ENCODE measurements at places on chromosomes 4 and X. TPM values are rescaled to one million over a fixed set of nuclear protein-coding genes. Genes with fewer than 3 reads are reported as not detected.

DNA sequence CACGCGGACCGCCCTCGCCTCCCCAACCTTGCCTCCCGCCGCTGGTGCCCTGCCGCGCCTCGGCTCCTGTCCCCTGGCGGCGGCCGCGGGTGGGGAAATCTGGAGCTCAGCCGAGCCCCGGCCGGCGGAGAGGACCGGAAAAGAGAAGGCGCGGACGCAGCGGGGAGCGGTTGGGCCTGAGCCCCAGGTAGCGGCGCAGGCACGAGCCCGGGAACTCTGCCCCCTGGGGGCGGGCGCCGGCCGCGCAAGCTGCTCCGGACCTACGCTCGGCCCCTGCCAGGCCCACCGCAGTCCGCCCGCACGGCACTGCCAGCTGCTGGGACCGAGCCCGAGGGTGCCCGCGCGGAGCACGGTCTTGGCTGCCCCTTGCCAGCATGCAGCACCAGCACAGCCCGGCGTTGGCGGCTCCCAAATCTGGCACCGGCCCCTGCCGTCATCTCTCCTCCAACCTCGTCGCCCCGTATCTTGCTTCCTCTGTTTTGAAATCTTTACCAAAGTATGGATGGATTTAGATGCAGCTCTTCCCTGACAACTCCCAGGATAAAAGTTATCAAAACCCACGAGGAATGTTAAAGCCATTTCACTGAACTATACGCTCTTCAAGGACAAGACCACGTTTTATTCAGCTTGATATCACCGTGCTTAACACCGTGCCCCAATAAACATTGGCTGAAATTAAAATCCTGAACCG lies at the start of gene PRSS12:
PRSS12 (minus strand) TSS at position 161 of the 691 bp plus-strand sequence. CDS start 283 bp downstream, outside the sequence.
- peak; percentile 71 for DNase-seq

- DNase-seq = no peak
Measured at GRCh38 chr4:110306303-110306702, 107.9 kb upstream of the ELOVL6 start.

The EDA2R gene
- total RNA-seq = 0.60 TPM

DNA sequence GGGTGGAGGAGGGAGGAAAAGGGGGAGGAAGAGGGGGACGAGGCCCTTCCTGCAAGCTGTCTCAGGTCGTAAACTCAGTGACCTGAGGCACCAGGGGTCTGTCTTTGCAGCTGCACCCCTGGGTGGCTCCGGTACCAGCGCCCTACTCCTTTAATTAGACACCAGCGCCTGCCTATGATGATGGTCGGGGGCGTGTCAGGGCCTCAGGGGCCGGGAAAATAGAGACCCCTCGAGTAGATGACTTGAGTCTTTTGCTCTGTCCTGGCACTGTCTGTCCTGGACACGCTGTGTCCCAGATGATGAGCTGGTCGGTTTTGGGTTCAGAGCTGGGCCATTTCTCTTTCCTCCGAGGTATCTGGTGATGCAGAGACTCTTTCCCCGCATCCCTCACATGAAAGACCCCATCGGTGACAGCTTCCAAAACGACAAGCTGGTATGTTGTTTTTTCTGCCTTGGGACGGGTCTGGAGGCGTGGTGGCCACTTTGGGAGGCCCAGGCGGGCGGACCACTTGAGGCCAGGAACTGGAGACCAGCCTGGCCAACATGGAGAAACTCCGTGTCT lies 11.2 kb downstream of the SLC25A6 start:
- no peak for DNase-seq

DNA sequence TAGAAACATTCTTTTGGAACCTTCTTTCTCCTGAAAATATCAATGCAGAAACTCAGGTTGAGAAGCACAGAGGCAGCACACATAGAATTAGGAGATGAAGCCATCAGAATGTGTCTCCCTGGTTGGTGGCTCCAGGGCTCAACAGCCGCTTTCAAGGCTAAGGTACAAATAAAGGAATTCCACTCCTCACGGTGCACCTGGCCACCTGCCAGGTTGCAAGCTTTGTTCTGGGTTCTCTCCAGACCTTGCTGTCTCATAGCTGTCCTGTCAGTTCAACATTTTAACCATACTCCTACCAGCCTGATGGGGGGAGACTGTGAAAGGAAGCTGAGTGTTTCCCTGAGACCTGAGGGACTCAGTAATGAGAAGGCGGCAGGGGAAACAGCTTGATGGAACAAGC lies 96.3 kb upstream of the HPF1 start:
- DNase-seq = no peak

The VEGFC gene
- total RNA-seq = 2.4 TPM

DNA sequence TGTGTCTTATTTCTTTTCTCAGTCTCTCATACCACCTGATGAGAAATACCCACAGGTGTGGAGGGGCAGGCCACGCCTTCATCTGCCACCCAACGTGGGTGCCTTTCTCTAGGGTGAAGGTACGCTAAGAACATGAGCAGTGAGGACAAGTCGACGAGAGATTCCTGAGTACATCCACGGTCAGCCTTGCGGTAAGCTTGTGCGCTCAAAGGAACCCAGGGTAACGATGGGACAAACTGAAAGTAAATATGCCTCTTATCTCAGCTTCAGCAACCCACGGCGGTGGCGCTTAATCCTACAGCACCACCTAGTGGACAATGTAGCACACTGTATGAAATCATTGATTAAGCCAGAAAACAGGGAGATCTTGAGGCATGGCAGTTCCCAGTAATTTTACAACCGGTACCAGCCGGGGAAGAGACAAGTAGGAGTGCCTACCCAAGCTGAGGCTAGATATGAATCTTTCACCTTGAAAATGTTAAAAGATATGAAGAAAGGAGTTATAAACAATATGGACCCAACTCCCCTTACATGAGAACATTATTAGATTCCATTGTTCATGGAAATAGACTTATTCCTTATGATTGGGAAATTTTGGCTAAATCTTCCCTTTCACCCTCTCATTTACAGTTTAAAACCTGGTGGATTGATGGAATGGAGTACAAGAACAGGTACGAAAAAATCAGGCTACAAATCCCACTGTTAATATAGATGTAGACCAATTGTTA lies 63.0 kb downstream of the ZNF732 start:
- DNase-seq = peak; percentile 87

- peak; percentile 29 for DNase-seq
Measured at GRCh38 chr4:1041147-1041935, 29.9 kb downstream of the FGFRL1 start.

The TCEAL5 gene
- total RNA-seq = not detected

- peak; percentile 39 for DNase-seq
Measured at GRCh38 chr4:139556724-139557555, 921 bp upstream of the SETD7 start.

DNA sequence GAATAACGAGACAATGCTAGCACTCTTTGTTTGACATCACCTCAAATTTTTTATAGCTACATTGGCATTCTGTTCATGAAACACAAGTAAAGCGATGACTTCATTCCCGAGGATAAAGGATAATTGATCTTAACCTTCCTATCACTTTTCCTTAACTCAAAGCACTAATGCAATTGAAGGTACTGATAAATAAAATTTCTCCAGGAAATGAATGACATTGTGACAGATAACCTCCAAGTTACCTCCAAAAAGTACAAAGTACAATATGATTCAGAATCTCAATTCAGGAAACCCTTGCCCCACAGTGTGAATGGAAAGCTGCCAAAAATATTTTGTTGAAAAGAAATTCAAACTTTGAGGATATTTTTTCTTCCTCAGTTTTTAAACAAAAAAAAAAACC lies 1.8 kb downstream of the PRSS12 start:
- no peak for DNase-seq

DNA sequence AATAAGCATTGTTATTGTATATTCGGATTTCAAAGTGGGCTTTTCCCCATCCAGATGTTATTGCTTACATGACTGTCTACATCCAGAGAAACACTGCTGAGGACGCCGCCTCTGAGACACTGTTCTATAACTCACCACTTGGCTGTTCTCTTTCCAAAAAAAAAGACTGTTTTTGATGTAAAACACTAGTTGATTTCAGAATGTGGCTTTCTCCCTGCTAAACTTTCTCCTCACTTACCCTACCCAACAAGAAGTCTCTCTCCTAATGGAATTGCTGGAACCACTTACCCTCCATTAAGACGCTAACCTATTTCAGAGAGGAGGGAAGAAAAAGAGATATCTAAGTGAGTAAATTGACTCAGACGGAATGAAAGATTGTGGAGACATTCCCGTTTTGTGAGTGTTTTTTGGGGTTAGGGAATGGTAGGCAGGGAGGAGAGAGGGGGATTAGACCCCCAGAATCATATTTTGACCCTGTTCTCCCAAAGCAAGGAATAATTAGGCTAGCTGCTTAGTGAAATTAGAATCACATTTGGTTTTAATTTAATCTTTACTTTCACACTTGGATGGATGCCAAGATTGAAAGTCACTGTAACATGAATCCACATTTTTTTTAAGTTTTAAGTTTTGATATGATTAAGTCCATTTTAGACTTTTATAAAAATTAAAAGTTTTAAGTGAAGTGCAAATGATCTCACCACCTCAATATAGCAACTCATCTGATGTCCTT lies 174.9 kb downstream of the CHIC2 start:
- DNase-seq = no peak

DNA sequence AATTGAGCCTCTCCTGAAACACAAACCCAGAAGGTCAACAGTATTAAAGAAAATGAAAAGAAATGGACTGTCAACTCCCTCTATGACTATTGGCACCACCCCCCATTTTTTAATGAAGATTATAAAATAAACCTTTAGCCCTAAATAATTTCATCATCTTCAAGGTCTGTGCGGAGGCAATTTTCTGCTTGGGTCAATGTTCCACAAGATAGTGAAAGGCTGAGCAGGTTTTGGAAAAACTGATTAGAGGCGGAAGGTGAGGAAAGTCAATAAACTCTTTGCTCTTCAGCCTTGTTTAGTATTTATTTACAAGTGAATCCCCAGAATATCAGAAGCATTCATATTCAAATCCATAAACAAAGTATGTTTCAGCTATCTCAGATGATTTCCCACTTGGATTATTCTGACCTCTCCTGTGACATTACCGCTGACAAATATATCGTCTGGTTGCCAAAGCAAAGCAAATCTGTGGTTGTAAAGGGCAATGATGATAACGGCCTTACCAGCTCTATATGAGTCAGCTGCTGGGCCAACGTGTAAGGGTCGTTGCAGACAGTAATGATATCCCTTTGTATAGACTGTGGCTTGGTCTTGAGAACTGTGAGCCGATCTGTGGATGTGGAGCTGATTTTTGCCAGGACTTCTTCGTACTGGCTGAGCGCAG lies 24.0 kb downstream of the RASGEF1B start:
- DNase-seq = no peak

GRCh38 chrX:116975517-116975916 lies 512.7 kb upstream of the CT83 start:
- no peak for DNase-seq

DNA sequence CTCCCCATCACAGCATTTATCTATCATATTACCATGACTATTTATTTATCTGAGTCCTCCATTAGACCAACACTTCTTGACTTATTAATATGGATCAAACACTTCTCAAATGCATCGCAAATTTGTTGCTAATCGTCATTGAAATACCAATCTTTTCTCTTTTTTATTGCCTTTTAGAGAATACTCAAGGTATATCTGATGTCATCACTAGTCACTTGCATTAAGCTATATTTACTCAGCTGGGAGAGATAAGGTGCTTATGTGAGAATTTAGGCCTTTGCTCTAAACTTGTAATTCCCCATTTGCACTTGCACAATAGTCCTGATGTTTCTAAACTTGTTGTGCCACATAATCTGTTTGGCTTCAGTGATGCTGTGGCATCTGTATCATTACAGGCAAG lies 95.0 kb downstream of the RASGEF1B start:
- DNase-seq = no peak

The SUPT20HL1 gene
- not detected for total RNA-seq

The TMEM271 gene
- not detected for total RNA-seq

DNA sequence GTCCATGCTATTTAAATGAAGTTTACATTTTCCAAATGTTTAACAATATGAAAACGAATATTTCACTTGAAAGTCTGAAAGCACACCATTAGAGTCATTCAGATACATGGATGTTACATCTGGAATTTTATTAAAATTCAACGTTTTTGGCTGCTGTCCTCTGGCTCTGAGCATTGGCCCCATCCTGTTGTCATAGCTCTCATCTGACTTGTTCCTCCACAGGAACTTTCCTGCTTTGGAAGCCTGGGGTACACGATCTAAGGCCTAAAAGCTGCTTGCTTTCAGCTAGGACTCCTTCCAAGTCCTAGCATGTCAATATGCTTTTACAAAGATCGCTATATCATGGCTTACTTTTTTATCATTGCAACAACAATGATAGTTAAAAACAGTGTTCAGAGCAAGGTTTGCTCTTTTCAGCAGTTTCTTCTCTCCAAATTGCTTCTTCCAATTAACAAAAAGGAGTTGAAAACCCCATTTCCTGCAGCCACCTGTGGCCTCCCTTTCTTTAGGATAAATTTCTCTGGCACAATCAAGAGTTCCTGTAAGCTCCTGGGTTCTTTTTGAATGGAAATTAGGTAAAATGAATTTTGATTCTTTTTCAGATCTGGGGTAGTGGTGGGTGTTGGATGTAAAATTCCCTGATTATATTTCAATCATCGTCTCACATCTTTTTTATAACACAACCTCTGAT lies 413.4 kb upstream of the AGA start:
- no peak for DNase-seq

DNA sequence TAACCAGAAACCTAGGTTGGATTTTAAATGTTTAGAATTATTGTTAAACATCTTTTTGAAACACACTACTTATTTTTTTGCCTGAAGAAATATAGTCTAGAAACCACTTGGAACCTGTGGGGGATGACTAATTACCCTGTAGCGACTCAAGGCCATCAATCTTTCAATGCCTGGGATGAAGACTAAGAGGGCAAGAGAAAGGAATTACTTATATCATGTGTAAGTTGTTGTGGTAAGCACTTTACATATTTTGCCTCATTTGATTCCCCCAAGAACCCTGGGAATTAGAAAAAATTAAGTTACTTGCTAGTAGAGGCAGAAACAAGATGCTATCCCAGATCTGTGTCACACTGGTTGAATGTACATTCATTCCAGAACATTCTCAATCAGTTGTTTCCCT lies 170.9 kb upstream of the GRIA3 start:
- DNase-seq = no peak

DNA sequence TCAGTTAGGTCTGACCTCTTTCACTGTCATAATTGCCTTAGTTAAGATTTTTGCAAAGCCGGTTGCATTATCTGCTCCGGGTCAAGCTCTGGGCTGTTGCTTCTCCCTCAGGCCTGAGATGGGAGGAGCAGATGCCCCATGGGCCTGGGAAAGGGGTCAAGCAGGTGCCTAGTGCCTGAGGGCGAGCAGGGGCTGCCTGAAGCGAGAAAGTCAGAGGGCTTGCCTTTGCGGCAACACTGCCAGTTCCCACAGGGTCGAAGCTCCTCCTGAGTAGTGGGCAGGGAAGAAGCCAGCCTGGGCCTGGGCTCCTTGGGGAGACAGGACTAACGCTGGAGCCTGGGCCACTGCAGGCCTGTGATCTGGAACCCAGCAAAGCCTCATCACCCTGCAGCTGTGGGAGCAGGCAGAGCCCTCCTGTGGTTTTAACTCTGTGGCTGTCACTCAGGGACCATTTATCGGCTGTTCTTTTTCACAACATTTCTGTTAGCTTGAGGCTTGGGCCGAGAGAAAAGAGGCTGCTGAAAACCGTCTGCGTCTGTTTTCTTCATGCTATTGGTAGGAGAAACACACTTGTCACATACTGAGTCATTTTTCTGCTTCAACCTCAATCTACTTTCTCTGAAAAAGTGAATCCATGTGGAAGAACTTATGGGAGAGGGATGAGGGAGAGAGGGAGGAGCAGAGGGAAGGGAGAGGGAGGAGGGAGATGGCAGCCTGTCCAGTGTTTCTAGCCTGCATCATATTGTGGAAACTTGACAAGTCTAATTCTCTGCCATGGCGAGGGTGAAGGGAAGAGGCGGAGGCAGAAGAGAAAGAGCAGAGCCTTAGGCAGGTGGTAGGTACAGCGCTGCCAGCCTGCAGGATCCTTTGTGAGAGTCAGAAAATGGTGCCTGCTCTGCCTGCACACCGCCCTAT lies 68.4 kb downstream of the RHOH start:
- peak; percentile 27 for DNase-seq

- no peak for DNase-seq
Measured at GRCh38 chrX:107871136-107871535, 45.5 kb downstream of the MID2 start.

All from lung microvascular endothelial cell (primary cell).